NCI-H460 (cell line): ENCODE measurements at places on chromosomes 11 and 22.
A peak's percentile ranks its signal among the peaks of the same experiment; 100 is the strongest.

DNA sequence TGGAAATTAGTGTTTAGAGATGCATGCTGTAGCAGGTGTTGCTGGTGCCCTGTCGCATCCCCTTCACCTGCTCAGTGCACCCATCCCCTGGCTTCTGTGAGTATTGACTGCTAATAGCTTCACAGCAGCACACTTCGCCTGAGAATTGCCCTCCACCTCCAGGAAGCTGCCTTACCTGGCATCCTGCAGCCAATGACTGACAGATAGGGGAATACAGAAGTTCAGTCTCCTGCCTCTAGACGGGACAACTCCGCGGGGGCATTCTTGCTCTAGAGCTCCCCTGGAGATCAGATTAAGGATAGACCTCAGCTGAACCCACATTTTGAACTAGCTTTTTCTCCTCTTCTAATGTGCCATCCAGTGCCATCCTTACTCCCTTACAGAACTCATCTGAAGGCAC is 9.3 kb upstream of the CD3E start:
- DNase-seq, result no peak

GRCh38 chr11:73950869-73951710 is at the start of gene DNAJB13:
Gene DNAJB13 (plus strand): TSS chr11:73951026. CDS start chr11:73951070, 44 bp downstream.
- no peak for DNase-seq

DNA sequence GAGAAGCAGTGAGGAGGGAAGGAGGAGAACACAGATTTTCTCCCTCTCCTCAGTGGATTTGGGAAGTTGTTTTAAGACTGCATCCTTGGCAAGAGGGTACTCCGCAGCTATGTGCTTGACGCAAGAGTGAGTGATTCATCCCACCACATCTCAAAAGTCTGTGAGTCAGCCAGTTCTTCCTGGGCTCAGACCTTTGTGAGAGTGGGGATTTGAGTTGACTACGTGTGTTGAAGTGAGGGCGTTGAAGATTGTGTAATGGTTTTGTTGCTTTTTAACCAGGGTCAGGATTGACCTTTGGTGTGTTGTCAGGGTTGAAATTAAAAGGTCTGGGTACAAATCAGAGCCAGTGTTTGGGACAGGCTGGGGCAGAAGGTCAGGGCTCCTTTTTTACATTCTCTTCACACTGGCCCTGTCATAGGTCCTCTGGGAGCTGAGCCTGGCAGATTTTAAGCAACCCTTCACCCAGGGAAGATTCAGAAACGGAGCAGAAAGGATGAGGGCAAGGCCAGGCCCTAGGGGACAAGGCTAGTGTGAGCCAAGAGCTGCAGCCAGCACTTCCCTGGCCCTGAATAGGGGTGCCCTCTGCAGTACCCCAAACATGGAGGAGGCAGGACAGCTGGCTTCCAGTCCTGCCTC is 4.2 kb upstream of the C11orf86 start:
- peak; percentile 96 for DNase-seq

DNA sequence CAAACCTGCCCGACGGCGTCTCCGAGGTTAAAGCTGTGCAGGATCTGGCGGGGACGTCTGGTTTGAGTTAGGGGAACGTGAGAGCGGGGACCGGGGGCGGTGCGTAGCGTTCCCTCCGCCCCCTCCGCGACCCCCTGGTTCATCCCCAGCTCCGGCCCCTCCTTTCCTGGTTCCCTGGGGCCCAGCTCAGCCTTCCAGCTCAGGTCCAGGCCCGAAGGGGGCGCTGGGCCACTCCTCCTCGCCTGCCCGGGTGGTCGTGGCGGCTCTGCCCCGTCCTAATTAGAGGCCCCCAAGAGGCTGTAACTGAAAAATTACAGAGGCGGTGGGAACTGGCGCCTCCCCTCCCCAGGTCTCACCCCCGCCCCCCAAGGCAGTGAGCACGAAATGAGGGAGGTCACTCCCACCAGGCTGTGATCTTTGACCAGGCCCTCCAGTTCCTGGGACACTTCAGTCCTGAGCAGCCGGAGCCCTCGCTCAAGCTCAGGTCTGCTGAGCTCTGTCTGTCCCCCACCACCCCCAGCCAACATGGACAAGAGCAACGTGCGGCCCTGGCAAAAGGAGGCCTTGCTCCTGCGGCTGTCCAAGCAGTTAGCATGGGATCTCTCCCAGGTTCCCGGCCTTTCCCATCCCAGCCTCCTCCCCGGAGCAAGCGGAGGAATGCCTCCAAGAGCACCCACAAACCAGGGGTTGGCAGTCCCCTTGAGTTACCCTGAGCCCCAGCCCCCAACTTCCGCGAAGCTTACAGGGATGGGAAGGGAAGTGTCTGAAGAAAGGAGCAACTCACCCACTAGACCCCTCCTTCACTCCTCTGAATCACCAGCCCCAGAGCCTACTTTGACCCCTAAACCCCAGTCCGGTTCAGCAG is 3.3 kb downstream of the CD248 start:
- no peak for DNase-seq

GRCh38 chr22:46414704-46415103 is 79.2 kb downstream of the TRMU start:
- no peak for DNase-seq

DNA sequence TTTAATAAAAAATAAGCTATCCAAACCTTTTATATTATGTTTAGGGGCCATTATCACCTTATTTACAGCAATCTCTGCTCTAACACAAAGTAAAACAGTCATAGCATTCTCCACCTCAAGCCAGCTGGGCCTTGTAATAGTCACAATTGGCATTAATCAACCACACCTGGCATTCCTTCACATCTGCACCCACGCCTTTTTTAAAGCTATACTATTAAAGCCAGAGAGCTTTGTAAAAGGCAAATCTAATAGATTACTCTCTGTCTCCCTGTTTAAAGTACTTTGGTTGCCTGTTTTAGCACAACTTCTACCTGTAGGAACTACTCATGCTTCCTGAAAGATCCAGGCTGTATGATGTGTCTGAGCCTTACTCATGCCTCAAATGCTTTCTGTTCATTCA is 113.1 kb downstream of the CSNK2A3 start:
- DNase-seq, result no peak

DNA sequence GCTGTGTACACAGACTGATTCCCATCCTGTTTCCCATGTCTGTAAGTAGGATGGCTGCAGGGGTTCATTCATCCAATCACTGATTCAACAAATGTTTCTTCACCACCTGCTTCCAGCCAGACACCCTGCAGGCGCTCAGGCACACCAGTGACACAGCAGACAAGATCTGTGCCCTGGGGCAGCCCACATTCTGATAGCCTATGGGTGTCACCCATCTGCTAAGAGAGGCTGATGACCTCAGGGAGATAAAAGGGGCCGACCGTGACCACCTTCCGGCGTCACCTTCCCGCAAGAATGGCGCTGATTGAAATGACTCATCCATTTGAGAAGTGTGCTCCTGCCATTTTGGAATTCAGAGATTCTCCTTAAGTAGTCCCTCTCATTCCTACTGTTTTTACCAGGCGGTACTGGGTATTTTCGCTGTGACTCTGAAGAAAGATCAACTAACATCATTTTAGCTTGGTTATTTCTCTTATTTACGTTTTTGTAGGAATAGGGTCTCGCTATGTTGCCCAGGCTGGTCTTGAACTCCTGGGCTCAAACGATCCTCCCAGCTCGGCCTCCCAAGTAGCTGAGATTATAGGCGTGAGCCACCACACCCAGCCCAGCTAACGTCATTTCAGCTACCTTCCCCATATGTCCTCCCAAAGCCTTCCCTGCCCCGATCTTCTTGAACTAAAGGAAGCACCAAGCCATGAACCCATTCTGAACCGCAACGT is 73.2 kb upstream of the BID start:
- DNase-seq, result no peak

DNA sequence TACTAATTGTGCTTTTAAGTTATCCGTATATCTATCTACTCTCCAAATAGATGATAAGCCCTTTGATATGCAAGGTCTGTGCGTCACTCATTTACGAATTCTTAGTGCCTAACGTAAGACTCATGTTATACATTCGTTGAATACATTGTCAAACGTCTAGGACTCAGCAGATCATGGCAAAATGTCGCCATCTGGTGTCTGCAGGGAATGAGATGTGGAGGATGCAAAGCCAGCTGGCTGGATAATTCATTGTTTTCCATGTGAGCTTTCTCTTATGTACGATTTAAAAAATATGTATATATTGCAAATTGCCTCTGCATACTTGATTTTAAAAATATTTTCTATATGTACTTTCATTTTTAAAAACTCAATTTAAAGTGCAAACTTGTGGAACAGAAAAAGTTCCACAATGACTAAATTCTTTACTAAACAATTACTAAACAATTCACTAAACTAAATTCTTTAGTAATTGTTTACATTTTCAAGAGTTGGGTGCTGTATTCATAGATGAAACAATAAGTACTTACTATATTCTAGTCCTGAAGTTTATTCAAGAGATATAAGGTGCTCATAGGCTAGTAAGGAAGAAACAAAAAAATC is 33.8 kb downstream of the ZNF202 start:
- peak; percentile 64 for DNase-seq

DNA sequence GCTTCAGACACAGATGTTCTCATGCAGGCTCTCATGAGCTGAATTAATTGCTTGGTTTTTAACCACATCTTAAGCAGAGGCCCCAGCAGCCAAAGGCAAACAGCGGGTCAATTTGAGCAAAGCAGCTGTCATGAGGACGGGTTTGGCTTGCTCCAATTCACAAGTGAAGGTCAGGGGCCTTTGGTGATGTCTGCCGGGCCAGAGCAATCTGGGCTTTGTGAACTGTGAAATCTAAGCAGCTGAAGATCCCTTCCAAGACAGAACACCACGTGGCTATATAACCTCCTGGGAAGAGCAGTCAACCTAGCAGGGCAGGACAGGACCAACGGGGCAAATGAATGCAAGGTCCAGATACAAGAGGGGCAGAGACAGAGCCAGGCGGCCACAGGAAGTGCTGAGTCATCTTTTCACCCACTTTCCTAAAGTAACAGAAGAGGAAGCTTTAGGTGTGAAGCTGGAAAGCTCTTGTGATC is 187.3 kb upstream of the B3GAT1 start:
- no peak for DNase-seq
